Activated effector memory CD4-positive, alpha-beta T cell treated with anti-CD3 and anti-CD28 coated beads, Interleukin-2, amount 50 U/mL, for 16 hours (primary cell): ENCODE measurements at places on chromosomes 11 and 22.

DNA sequence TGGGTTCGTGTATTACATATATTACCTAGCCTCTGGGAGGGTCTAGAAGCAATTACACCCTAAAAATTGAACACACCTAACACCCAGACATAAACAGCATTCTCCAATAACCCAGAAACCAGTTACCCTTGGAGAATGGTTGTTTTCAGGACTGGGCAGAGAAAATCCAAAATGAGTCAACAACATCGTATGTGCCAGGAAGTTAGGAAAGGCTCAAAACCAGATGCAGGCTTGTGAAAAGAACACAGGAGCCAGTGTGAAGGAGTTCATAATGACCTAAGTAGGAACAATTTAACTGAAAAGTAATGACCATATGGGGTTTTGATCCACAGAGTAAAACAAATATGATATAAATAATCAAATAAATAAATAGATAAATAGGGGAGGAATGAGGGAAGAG is 5.1 kb upstream of the CLPB start:
- no peak for DNase-seq

DNA sequence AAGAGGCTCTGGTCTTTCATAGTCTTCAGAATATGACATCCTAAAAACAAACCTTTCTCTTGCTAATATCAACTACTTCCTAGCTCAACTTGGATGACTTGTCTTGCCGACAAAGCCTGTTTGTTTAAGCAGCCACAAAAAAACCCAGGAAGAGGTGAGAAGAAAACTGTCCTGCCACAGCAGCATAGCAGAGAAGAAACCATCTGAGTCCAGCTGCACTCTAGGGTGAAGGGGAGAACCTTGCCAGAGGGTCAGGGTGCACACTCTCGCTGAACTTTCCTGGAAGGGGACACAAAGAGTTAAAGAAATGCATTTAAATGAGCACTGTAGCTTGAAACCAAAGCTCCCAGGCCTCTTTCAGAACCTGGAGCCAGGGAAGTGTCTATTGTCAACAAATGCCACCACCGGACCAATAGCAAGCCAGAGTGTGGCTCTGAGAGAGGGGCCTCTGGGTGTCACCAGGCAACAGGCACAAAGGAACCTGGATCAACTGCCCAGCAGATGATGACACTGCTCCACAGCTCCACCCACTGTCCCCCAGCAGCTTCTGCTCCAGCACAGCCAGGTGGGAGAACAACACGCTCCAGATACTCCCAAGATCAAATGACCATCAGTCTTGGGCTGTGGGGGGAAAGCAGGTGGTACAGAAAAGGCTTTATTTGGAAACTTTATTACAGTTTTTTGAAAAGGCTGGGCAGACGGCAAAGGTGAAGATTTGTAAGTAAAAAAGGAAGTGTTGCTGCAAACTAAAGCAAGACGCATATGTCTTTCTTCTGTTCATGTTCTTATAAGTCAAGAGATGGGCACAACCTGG is 105.7 kb downstream of the RASSF10 start:
- DNase-seq, result no peak

- DNase-seq, result no peak
These were observed 250.1 kb downstream of the DDX10 start for GRCh38 chr11:108914981-108915380.

GRCh38 chr22:49853981-49854831 is 562 bp downstream of the ZBED4 start:
- peak; percentile 73 for DNase-seq

DNA sequence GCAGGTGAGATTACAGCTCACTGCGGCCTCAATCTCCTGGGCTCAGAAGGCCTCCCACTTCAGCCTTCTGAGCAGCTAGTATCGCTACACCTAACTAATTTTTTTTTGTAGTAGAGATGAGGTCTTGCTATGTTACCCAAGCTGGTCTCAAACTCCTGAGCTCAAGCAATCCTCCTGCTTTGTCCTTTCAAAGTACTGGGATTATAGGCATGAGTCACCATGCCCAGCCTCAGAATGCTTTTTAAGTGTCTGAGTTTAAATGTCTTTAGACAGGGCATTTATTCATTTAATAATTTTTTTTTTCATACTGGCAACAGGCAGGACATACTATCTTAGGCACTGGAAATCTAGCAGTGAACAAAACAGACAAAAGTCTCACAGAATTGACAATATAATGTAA is 27.7 kb downstream of the LRP4 start:
- no peak for DNase-seq

DNA sequence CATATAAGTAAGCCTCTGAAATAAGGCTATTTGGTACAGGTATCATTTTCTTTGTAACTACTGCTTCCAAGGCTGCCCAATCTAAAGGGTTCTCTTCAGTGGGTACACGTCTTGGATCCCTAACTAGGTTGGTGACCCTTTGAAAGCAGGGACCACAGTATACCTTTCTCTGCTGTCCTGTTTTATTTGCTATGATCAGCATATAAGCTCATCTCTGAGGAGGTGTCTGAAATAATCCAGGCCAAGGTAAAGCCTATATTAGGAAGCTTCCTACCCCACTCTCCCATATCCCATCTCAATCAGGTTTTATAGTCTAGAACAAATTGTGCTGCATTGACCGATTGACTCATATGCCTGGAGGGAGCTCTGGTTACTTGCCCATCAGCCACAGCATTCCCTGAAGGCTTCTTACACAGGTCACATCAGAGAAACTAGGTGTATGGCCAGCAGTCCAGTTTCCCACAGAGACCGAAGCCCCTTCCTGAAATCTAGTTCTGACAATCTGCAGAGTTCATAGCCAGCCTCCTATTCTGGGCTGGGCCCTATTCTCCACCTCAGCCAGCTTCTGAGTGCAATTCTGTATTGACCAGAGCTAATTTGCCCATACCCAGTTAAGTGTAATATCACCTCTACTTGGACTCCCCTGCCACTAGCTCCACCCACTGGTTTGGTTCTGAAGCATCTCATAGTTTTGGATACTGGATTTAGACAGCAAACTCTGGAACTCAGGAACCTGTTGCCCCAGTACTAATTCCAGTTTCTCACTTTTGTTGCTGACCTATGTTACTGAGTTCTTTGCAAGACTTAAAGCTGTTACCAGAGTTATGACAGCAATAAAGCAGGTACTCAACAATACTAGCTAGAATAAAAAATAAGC is 62.1 kb upstream of the ARHGAP20 start:
- no peak for DNase-seq

GRCh38 chr11:62513626-62514025 is 33.0 kb downstream of the AHNAK start:
- no peak for DNase-seq

DNA sequence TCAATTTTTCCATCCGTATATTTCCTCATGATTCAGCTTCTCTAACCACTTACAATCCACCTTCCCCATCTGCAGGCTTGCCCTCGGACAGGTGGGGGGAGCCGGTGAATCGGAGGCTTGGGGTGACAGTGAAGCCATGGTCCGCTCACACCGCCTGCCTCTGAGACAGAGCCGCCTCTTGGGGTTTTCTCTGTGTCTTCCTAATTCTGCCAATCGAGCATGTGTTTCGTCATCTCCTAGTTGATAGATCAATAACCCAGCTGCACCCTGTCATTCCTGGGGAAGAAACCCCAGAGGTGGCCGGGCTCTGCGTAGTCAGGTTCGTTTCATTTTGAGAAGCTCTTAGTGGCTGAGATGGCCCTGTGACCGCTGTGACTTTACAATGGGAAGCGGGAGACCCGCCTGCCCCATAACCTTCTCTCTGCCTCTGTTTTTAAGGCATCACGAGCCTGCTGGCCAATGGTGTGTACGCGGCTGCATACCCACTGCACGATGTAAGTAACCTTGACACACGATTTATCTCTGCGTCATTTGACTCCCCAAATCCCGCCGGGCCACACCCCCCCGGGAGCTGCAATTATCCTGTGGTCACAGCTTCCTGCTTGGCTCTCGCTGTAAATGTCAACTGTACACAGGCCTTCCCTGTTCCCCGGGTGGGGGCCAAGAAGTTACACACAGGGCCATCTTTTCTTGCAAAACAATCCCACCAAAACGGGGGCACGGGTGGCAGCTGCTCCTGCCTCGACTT is 33.3 kb downstream of the ANO1 start:
- no peak for DNase-seq

DNA sequence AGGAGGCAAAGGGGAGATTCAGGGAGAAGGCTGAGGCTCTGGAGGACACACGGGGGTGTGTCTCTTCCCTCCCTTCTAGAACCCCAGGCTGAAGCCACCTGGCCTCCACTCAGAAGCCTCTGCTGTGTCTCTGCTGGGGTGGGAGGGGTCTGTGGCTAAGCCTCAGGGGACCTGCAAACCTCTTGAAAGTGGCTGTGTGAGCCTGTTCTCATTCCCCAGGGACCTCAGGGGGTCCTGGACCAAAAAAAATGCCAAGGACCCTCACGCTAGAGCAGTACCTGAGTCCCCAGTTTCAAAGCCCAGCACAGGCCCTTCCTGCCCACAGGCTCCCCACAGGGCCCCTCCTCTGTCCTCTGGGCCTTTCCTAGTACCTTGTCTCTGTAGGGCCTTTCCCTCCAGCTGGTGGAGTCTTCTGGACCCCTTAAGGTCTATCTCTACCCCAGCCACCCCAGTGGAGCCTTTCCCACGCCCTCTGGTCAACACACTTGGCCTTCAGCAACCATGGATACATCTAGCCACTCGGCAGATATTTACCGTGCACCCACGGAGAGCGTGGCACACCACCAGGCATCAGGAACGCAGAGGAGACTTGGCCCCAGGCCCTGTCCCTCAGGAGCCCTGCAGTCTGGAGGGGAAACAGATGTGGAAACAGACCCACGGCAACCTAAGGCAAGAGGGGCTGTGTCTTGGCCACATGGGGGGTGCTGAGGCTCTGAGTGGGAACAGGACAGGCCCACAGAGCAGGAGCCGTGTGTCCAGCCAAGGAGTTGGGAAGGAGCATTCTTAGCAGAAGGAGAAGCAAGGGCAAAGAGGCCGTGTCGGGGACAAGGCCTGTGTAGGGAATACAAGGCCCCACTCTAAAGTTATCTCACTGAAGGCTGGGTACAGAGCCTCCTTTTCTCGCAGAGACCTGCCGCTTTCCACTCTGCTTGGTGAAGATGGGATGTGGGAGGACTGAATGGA is 18.5 kb downstream of the PLA2G6 start:
- no peak for DNase-seq

DNA sequence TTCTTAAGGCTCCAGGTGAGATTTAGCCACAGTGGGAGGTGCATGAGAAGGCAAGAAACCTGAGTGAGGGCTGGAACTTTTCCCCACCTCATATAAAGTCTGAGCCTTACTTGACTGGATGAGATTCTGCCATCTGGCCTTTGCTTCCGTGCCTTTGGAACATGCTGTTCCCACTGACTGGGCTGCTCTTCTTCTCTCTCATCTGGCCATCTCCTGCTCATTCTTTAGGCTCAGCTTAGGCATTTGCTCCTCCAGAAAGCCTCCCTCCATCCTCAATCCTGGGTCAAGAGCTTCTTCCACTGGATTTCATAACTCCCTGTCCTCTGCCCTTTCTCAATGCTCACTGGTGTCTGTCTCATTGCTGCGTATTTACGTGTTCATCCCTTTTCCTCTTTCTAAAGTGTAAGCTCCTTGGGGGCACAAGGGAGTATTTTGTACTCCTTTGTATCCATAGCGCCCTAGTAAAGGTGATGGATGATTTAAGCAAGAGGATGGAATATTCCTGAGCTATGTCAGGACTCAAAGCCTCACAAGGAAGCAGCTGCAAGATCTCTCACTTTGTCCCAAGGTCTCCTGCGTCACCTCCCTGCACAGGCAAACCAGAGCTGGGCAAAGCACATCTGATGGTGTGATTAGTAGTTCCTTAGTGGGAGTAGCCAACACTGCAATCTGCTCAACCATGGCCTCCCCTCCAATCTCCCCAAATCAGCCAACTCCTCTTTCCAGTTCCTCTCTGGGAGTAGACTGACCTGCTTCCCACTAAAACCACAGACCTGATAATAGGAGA is 15.3 kb downstream of the HSPA8 start:
- no peak for DNase-seq

- no peak for DNase-seq
These were observed 22.7 kb upstream of the C1QTNF4 start for GRCh38 chr11:47616726-47617416.

GRCh38 chr11:84035645-84036044 is 749.5 kb upstream of the CCDC90B start:
- DNase-seq, result no peak

DNA sequence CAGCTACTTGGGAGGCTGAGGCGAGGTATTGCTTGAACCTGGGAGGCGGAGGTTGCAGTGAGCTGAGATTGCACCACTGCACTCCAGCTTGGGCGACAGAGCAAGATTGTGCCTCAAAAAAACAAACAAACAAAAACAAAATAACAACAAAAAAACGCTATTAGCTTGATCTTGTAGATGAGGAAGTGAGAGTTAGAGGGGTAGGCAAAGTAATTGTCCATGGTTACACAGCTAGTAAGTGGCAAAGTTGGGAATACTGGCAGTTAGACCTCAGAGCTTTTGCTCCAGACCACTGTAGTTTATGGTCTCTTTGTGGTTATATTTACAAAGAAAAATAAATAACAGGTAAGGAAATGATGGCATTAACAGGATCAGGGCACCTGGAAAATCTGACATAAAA is 15.1 kb downstream of the LDHC start:
- DNase-seq, result no peak

GRCh38 chr11:4957396-4957795 is 1.9 kb upstream of the OR51A2 start:
- no peak for DNase-seq

- no peak for DNase-seq
These were observed 155.9 kb downstream of the CCDC34 start for GRCh38 chr11:27207025-27207650.

GRCh38 chr11:103928040-103928801 is 108.2 kb upstream of the DDI1 start:
- no peak for DNase-seq

DNA sequence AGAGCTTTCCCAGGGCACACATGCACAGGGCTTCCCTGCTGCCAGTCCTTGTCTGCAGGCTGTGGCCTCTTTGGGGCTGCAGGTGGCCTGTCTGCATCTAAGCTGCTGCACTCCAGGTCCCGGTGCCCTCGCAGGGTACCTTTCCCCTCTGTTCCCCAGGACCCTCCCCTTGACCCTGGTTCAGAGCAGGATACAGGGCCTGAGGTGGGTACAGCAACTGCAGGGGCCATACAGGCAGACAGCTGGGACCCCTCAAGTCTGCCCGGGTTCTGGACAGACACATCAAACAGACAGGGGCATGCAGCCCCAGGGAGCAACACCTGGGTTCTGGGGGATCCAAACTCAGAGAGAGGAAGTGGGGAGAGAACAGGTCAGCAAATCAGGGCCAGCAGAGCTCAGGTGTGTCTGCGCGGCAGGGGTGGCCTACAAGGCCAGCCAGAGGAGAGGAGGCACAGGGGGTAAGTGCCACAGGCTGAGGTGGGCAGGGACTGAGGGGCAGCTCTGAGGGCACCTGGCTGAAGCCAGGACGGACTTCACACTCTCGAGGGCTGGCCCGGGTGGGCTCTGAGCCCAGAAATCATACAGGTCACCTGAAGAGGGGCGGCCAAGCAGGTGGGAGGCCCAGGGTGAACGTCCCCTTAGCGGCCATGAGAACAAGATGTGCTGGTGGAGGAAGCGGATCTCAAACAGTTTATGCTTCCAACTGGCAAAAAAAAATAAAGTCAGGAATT is 29.9 kb upstream of the COMT start:
- DNase-seq, result no peak

DNA sequence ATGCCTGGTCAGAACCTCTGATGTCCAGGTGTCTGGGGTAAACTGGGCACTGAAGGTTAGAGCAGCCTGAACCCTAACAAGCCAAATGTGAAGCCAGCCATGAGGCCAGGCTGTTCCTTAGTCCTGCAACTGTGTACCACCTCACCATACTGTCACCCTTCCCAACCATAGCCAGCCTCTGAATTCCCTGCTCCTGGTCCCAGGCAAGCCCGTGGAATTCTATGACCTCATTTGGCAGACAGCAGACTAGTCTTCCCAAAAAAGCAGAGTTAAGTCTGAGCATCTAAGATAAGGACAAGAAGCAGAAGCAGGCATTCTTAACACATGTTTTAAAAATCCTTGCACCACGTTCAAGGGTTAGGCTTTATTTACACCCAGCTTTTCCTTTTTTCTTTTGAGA is 134.8 kb downstream of the C11orf58 start:
- no peak for DNase-seq
